ENCODE measurements at places on chromosomes 7 and 10.

DNA sequence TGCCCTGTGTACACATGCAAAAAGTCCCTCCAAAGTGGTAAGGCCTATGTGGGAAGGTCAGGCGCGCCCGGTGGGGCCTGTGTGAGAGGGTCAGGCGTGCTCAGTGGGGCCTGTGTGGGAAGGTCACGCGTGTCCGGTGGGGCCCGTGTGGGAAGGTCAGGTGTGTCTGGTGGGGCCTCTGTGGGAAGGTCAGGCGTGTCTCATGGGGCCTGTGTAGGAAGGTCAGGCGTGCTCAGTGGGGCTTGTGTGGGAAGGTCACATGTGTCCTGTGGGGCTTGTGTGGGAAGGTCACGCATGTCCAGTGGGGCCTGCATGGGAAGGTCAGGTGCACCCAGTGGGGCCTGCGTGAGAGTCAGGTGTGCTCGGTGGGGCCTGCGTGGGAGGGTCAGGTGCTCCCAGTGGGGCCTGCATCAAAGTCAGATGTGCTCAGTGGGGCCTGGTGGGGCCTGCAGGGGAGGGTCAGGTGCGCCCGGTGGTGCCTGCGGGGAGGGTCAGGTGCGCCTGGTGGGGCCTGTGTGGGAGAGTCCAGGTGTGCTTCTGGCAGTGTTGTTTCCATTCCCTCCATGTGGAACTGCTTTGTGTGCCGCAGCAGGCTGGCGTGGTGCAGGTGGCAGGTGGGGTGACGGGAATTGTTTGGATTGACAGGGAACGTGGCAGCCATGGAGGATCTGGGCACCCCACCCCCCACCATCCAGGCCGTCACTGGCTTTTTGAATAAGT lies 15.4 kb downstream of the LRRC27 start:
- DNase-seq: no peak

DNA sequence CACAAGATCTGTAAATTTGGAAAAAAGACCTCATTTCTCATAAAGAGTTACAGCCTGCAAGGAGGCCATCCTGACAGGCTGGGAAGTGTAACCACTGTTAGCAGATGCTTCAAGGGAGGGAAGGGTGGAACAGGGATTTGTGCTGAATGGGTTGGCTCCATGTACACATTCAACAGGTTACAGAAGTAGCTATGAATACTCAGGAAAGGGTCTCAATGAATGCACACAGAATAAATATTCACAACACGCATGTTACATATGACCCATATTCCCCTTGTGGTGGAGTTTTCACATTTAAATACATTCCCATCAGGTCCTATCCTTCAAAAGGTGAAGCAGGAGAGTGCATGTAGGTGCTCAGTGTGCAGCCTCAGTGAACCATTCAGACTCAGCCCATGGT lies 316.4 kb upstream of the COBL start:
- no peak for DNase-seq

- DNase-seq: no peak
Observed at GRCh38 chr10:92523639-92524038, 50.3 kb downstream of the IDE start.

DNA sequence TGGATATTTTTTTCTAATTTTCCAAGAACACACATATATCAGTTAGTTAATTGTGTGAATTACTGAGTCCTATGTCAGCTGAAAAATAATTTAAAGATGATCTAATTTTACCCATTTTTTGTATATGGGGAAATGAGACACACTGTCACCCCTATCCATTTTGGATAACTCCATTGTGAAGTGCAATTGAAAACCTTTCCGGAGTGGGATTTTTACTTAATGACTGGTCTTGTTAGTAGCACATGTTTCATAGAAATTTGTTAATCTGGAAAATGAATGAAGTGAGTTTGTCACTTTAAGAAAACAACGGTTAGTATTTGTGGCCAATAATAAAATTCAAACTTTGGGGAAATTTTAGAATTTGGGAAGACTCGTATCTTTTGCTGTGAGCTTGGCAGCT lies 2.0 kb downstream of the GARS1 start:
- no peak for DNase-seq

- DNase-seq: peak; percentile 71
Observed at GRCh38 chr7:150432915-150433892, 17.2 kb upstream of the GIMAP8 start.

DNA sequence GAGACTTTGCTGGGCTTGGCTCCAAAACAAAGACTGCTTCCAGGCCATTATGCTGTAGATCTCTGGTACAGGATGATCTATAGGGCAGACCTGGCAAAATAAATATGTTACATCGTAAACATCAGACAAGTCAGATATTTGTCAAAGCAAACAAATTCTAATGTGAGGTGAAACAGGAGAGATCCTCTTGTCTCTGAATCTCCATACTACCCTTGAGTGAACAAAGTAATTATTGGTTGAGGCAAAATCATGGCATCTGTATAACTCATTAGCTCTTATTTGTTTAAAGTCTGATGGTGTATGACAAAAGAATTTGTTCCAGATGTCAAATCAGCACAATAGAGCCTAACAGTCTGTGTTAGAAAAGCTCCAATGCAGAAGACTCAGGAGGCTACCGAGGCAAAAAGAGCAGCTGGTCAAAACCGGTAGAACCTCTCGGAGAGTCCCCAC lies 1291.5 kb downstream of the TYW1 start:
- no peak for DNase-seq

- no peak for DNase-seq
Observed at GRCh38 chr7:25727446-25727845, 424.6 kb upstream of the NFE2L3 start.

DNA sequence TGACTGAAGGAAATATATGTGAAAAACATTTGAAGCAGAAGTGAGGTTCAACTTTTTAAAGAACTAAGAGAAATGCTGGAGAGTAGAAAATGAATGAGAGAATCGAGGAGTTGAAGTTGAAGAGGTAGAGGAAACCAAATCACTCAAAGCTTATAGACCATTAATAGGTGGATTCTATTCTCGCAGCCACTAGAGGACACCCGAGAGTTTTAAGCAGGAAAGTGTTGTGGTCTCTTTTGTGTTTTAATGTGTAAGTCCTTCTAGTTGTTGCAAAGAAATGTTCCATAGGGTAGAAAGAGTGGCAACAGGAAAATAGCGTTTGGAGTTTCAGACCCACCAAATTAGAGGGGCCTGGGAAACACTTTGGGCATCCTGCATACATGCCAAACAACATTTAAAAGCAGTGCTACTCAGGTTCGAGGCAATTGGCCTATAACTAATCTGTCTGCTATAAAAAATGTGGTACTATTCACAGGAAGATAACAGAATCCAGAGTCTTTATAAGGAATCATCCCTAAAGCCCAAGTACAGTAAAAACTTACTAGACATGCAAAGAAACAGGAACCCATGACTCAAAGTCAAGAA lies 75.3 kb upstream of the TAS2R16 start:
- DNase-seq: no peak

GRCh38 chr10:102394801-102395399 lies 605 bp upstream of the NFKB2 start:
- DNase-seq: no peak

DNA sequence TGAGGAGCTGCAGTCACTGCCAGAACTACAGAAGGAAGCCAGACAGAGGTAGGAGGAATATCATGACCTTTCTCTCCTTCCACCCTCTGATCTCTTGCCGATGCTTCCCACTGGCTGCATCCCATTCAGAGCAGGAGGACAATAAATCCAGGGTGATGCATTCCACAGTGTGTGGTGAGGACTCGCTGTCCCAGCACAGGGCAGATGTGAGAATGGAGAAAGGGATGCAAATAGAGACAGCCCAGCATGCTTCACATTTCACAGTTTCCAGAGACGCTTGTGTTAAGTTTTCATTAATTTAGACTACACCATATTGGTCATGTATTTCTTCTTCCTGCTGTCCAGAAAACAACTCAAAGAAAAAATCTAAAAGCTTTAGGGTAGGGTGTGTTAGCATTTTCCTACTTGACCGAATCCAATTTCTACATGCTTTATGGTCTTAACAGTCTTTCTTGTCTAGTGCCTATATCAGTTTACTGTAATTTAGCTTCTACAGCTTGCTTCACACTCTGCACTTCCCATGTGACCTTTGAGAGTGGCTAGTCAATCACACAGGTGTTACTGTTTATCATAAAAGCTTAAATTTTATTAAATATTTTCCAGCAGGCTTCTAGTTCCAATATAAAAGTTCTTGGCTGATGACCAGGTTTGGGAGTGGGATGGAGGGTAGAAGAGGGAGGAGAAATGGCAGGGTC lies 155.6 kb downstream of the RAPGEF5 start:
- DNase-seq: no peak

DNA sequence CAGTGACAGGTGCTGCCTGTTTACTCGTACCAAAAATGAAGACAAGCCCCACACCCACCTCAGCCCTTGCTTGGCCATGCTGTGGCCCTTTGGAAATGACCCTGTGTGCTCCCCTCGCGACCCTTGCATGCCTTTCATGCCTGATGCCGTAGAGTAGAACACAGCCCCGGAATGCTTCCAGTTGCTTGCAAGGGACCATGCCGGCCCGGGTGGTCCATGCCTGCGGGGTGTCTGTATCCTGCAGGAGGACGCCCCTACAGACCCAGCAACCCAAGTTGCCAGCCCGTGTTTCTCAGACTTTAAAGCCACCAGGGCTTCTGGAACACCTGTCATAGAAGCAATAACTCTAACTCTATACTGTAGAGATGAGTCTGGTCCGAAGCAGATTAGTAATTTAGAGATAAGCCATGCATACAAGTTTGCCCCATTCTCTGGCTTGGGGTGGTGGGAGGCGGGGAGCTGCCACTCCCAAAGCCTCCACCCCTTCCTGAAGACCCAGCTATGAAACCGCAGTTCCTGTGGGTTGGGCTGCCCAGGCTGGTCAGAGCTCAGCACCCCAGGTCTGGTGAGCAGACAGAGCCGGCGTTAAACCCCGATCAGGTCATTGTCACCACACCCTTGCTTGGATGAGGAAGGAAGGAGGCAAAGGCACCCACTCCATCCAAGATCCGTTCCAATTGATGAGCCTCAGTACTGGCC lies 143.5 kb downstream of the ADCY1 start:
- no peak for DNase-seq

DNA sequence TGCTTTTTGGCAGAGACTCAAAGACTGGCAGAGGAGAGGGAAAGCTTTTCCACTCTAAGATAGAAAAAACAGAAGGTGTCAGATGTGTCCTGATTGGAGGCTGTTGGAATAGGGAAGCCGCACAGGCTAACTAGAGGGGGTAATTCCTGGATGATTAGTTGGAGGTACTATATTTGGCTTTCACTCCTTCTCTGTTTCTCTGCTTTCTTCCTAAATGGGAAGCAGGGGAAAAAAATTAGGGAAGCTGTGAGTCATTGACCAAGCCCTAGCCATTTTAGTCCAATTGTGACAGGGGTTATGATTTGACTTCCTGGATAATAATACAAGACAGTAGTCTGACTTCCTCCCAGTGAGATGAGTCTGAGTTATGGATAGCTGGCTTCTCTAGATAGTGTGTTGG lies 475.2 kb upstream of the CELF2 start:
- no peak for DNase-seq

GRCh38 chr7:102431617-102432298 lies 1.6 kb upstream of the ORAI2 start:
- DNase-seq: peak; percentile 35

GRCh38 chr10:96279191-96279641 lies 7.8 kb upstream of the BLNK start:
- no peak for DNase-seq

- DNase-seq: no peak
Observed at GRCh38 chr7:7127773-7128172, 54.6 kb upstream of the C1GALT1 start.

- peak; percentile 71 for DNase-seq
Observed at GRCh38 chr10:6929148-6929830, 349.2 kb upstream of the PRKCQ start.

DNA sequence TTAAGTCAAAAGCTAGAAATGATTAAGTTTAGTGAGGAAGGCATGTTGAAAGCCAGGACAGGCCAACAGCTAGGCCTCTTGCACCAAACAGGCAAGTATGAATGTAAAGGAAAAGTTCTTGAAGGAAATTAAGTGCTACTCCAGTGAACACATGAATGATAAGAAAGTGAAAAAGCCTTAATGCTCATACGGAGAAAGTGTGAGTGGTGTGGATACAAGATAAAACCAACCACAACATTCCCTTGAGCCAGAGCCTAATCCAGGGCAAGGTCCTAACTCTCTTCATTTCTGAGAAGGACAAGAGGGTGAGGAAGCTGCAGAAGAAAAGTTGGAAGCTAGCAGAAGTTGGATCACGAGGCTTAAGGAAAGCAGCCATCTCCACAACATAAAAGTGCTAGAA lies 53.0 kb downstream of the DNAJC1 start:
- DNase-seq: no peak
